MG63 (cell line): ENCODE measurements at places on chromosomes 6 and 20. TPM values are rescaled to one million over a fixed set of nuclear protein-coding genes. Genes with fewer than 3 reads are reported as not detected.

GRCh38 chr6:168896321-168896720 is 357.3 kb downstream of the THBS2 start:
- DNase-seq = no peak

GRCh38 chr6:13863699-13864155 is 49.4 kb upstream of the MCUR1 start:
- no peak for DNase-seq

- DNase-seq = no peak
Measured at GRCh38 chr6:13929196-13929595, 4.4 kb downstream of the RNF182 start.

Gene RNF39
- total RNA-seq = not detected in 2 replicates

Gene MICB
- total RNA-seq = 13.1 and 17.6 TPM in 2 replicates
